ENCODE measurements at places on chromosomes 13 and 19. TPM values are rescaled to one million over a fixed set of nuclear protein-coding genes. Genes with fewer than 3 reads are reported as not detected.

DNA sequence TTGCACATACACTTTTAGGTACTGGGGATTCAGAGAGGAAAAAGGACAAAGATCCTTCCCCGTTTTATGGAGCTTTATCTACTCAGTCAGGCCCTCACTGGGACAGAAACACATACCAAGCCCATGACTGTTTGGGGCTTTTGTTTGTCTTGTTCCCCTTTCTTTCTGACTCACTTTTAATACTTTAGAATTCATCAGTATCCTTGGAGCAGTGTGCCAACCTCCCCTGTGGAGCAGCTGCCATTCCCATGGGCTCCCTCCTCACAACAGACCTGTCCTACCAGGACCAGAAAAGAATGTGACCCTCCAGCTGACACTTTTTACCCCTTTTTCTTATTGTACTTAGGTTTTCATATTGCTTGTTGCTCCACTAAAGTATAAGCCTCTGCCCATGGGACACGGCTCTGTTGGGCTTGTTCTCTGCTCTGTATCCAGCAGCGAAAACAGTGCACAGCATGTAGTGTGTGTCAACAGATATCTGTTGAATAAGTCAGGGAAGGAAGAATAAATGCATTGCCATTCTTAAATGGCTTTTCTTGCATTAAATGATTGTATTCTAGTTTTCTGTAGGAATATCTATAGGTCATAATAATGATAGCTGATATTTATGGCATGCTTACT is 431.1 kb downstream of the EFNB2 start:
- no peak for DNase-seq

ZNF582 gene
- total RNA-seq: 7.3 TPM

DNA sequence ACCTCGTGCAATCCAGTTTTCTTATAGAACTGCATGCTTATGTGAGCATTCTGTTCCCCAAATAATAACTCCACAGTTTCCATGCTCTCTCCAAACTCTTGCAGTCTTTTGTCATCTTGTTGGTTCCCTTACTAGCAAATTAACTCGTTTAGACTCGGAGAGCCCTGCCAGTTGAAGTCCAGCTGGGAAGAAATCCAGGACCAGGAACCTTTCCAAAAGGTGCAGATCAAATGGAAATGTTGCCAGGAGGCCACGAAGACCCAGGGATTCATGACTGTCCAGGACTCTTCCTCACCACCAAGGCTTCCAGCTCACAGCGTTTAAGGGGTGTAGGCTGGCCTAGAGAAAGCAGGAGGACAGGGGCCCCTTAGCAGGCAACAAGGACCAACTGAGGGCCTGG is 2.1 kb upstream of the TDRD12 start:
- DNase-seq: no peak

DNA sequence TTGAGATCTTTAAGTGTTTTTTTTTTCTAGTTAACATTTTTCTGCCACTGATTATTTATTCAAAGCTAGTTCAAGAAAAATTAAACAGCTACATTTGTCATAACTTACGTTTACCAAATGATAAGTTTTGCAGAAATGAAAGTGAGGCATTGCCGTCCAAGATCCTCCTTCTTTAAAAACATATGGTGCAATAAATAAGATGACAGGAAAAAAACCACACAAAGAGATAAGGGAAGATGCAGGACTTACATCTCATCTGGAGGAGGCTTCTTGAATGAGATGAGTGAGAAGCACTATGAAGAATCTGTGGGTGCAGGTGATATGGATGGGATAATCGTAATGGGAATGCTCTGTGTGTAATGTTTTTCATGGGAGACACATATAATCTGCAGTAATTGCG is 12.4 kb downstream of the TNFSF13B start:
- no peak for DNase-seq

NANOS3 gene
- total RNA-seq: not detected

DNA sequence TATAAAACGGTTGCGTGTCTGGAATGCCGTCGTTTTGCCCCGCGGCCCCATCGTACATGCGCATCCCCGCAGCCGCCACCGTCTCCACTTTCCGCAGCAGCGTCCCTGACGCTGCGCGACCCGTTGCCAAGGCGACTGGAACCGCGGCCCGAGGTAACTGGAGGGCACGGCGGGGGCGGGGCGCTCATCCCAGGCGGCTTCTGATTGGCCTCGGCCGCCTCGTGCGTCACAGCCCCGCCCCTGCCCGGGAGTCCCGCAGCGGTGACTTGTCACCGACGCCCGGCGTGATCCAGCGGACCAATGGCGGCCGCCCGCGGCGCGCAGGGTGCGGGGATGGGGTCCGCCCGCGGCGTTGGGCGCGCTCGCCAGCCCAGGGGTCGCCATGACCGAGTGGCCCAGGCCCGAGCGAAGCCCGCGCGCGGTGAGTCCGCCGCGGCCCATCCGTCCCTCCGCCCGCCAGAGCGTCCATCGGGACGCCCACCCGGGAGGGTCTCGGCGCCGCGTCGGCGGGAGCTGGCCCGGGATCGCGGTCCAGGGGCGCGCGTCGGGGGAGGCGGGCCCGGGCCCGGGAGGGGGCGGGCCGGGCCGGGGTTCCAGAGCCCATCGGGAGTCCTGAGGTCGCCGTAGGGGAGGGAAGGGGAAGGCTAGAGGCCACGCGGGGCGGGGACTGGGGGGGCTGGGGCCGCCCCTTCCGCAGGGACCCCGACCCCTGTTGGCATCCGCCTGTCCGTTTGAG is at the start of gene ZSCAN1:
TSS of gene ZSCAN1 (plus strand) at position 285 of the 736 bp plus-strand sequence. CDS start 3,812 bp downstream, outside the sequence.
- DNase-seq: no peak

DNA sequence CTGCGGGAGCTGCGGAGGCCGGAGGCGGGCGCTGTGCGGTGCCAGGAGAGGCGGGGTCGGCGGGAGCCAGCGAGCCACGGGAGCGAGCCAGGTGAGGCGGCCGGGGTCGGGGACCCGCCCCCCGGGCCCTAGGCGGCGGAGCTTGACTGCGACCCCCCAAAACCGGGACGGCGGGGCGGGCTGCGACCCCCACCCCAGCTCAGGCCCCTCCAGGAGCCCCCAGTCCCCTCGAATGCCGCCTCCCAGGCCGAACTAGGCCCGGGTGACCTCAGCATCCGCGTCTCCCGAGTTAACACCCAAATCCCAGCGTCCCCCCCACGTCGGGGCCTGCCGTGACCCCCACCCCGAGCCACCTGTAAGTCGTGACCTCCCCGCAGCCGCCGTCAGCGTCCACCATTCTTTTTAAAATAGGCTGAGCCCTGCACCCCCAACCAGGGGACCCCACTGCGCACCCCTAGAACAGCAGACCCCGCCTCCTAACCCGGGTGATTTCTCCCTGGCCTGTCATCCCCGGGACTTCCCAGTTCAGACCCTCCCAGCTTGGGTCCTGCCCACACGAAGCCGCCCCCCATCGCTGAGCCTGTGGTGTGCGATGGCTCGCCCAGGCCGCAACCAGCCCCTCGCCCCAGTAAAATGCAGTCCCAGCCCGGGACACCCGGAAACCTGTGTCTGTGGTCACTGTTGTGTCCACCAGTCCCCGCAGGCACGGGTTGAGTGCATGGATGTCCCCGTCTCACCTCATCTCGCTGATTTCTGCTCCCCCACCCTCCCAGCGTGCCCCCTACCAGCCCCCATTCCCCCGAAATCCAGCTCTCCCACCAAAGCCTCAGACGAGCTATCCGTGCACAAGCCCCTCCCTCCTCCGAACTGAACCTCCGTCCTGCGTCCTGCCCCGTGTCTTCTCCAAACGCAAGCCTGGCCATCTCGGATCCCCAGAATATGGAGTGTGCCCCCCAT is 551 bp downstream of the FZR1 start:
- peak; percentile 22 for DNase-seq

KIRREL2 gene
- not detected for total RNA-seq

DNA sequence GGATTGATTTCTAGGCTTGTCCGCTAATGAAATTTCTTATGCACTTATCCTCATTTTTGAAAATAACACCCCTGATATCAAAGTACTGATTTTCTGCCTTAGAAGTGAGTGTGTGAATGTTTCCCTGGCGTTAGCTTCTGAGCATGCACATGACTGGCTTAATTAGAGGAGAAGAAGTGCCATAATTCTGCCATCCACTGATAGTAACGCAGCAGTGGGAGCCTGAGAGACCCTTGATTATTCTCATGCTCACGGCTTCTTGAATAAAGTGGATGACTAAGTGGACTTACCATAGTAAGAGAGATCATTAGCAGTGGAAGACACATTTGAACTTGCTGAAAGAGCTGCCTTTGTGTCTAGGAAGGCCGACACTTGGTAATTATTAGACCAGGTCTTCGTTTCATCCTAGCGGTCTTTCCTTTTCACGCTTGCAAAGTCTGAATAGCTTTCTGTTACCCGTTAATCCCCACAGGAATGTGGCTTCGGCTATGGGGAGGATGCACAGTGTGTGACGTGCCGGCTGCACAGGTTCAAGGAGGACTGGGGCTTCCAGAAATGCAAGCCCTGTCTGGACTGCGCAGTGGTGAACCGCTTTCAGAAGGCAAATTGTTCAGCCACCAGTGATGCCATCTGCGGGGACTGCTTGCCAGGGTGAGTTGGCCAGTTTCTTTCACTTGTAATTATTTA is 45.3 kb downstream of the TNFRSF19 start:
- no peak for DNase-seq
